H9 (cell line): ENCODE measurements at places on chromosomes 5 and 9. TPM values are rescaled to one million over a fixed set of nuclear protein-coding genes. Genes with fewer than 3 reads are reported as not detected.

The GKAP1 gene
- 5.4 and 6.2 TPM in 2 replicates for total RNA-seq

The BAAT gene
- total RNA-seq, result 0.09 and 0.15 TPM in 2 replicates

The FGFR4 gene
- 52.8 and 56.3 TPM in 2 replicates for total RNA-seq

The CREBRF gene
- 2.7 and 3.0 TPM in 2 replicates for total RNA-seq

GRCh38 chr9:96509026-96509425, 59.1 kb downstream of the HABP4 start:
- no peak for DNase-seq

GRCh38 chr5:166716856-166717492, 1574.5 kb upstream of the WWC1 start:
- DNase-seq, result no peak

- no peak for DNase-seq
Observed at GRCh38 chr5:25763781-25764180, 1119.0 kb upstream of the CDH10 start.

- no peak for DNase-seq
Observed at GRCh38 chr5:131459216-131459615, 175.8 kb downstream of the RAPGEF6 start.

DNA sequence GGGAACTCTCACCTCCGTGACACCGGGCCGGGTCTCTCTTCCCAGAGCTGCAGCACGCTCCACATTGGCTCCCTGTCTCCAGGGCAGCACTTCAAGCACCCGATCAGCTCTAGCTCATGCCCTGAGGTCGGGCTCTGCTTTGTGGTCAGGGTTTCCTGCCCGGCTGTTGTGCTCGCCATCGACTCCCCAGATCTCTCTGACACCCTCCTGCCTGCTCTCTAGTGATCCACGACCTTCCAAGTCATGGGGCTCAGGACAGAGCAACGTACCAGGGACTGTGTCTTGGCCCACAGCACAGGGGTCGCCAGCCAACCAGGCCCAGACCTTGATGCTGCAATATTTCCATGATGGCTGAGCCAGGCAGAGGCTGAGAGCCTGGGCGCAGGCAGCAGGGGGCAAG, 45.1 kb downstream of the PRRT1B start:
- DNase-seq, result no peak

DNA sequence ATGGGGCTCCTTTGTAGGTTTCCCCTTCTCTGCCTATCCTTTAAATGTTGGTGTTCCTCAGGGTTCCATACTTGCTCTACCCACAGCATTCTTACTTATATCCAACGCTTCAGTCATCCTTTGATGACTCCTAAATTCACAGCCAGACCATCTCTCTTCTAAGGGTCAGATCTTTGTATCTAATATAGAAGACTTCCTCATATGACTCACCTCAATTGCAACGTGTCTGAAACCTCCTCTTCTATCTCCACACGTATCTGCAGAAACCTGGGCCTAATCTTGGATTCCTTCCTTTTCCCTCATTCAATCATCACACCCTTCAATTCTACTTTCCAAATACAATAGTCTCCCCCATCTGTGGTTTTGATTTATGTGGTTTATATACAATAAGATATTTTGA, 68.3 kb downstream of the HMGCR start:
- DNase-seq, result no peak

- DNase-seq, result no peak
Observed at GRCh38 chr9:92033307-92033706, 81.9 kb downstream of the SPTLC1 start.

DNA sequence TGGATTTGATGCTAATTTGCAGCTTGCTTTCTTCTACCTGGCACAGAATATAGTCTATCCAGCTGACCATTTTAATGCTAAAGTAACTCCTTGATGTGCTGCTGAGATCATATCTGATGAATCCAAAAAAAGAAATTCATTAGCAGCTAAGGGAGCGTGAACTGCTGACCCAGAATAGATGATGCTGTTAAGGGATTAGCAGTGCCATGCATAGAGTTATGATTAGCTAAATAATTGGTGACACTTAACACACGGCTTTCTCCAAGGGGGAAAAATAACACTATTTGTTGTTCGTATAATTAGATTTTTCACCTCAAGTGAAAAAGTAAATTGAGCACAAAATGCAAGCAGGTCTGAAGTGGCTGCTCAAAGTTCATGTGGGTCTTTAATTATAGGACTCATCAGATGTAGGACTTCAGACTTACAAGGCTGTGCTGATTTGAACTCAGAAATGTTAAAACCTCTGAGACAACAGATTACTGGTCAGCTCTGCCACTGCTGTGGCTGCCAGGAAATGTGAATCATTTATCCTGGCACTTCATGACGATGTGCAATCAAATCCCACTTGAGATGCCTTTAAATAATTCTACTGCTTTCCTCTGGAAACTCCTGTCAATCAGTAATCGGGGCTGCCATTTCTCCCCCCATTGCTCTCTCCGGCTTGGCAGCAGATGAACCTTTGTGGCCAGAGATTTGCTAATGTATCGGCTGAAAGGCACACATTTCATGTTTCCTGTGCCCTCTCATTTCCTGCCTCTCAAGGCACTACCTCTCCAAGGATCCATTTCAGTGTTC, 291.6 kb upstream of the C9orf72 start:
- DNase-seq, result no peak

DNA sequence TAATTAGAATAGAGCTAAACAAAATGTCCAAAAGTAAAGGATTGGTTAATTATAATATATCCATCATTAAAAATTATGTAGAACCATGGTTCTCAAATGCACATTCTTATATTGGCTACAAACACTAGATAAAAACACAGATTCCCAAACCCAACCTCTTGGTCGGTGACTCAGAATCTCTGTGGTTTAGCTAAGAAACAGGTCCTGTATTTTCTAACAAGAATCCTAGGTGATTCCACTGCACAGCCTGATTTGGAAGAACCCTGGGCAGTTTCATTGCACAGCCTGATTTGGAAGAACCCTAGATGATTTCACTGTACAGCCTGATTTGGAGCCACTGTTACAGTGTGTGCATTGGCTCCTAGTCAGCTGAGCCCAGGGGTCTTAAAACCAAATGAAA, 67.9 kb downstream of the KIAA1958 start:
- DNase-seq, result no peak

GRCh38 chr5:112270299-112271293, 148.5 kb downstream of the EPB41L4A start:
- no peak for DNase-seq

GRCh38 chr5:169945831-169946261, 34.4 kb downstream of the INSYN2B start:
- peak; percentile 36 for DNase-seq

- no peak for DNase-seq
Observed at GRCh38 chr5:110769000-110769681, 30.3 kb downstream of the SLC25A46 start.

DNA sequence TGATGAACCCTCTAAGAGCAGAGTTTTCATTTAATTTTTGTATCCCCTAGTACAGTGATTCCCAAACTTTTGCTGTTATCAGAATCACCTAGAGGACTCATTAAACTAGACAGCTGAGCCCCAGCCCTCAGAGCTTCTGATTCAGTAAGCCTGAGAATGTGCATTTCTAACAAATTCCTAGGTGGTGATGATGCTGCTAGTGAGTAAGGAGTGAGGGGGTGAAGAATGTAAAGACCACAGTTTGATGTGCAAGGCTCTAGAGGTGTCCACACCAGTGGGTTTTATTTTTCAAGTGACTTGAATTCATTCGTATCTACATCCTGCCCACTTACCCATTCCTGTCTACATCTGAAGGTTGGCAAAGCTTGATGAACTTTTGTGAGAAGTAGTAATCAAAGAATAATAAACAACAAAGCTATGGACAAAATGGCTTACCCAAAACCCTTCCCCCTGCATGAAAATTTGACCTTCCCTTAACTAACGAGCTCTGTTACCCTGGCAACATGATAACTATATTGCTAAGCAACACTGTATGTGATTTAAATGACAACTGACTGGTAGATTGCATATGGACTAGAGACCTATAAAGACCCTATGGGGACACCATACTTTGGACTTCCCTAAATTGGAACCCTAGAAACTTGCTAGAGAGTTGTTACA, 35.2 kb downstream of the DTWD2 start:
- DNase-seq, result peak; percentile 28

DNA sequence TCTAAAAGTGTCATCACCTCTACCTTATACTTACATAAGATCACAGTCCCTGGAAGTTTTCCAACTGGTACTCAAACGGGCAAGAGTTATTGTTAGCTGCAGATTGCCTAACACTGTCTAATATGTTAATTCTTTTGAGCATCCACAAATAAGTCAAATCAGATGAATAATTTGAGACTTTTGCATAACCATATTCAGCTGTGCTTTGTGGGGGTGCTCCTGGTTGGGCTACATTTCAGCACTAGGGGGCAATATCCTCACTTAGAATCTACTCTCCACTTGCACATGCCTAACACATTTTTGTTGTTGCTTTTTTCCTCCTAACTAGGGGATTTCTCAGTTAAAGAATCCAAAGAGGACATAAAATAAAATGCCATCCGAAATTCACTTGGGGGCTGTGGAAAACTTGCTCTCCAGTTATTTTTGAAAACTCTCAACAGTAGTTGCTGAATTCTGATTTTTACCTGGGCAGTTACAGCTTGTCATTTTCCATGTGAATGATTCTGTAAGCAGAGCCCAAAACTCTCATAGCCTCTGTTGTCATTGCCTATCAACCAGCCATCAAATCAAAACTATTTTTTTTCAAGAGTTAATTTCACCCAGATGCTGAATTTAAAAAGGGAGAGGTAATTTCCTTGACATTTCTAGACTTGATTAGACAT, 71.5 kb downstream of the TRIM36 start:
- no peak for DNase-seq

GRCh38 chr5:171592076-171592475, 172.6 kb downstream of the FGF18 start:
- peak; percentile 14 for DNase-seq

GRCh38 chr5:14920121-14920520, 48.5 kb upstream of the ANKH start:
- DNase-seq, result no peak

DNA sequence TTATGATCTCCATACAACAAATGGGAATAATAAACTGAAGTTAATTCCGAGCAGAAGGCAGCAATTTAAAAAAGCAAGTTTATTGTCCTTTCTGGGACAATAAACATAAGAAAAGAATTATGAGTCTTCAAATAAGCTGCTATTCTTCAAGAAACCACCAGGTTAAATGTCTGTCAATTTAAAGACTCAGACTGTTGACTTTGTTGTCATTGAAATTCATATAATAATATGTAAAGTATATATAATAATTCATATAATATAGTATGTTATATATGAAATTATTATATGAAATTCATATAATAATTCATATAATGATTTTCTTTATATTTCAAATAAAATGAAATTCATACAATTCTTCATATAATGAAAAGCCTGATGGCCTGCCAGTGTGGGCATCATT, 497.5 kb upstream of the RGMB start:
- no peak for DNase-seq
